ENCODE measurements at places on chromosomes 1 and 21.

DNA sequence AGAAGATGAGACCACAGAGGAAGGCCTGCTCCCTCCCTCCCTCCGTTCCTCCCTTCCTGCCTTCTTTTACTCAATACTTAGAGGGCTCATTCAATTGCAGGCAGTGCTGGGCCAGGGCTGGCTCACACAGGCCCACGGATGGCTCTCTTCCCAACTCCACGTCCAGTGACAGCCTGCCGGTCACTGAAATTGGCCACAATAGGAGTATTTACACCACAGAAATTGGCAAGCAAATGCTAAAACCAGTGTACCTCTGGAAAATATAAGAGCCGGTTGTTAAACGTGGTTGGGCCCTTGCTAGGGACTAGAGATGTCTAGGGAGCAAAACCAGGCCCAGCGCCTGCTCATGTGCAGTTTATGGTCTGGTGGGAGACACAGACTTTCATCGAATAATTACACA, 72.4 kb upstream of the TMEM51 start:
- DNase-seq: no peak

DNA sequence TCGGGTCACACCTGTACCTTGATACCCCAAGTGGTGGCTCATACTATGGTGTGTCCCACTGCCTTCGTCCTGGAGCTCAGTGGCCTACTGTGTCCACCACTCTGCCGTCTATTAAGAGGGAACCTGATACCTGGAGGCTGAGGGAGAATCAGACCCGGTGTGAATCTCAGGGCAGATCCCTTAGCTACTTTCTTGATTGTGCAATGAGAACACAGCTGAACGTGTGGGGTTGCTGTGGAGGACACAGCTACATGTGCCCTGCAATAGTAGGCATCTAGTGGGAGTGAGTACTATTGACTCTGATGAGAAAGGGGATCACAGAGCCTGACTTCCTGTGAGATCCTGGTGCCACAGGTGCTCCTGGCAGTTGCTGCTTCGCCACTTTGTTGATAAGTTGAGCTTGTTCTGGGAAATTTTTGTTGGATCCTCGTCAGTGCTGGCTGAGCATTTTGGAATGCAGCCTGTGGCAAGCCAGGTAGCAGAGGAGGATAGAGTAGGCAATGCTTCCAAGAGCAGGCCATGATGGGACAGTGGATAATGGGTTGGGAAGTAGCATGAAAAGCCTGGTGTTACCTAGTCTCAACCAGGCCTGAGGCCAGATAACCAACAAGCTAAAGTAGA, 28.2 kb upstream of the MPZL1 start:
- no peak for DNase-seq

DNA sequence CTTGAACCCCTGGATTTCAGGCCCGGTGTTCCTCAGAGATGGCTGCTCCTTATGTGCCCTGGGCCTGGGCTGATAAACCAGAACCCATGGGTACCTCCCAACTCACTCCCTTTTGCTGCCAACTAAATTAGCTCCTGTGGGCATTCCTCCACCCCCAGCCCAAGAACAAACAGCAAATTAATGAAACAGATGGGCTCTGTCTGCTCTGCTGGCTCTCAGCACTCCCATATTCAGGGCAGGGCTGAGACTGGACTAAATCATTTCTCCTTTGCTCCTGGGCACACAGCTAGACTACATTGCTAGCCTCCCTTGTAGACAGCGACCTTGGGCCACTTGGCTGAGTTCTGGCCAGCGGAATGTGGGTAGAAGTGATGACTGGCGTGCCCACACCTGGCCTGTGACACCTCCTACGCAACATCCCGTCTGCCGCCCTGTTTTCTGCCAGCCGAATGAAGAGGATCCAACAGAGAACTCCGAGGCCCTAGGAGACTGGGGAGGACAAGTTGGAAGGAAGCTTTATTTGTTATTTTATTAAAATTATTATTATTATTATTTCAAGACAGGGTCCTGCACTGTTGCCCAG, 101.9 kb upstream of the DISP3 start:
- DNase-seq: no peak

DNA sequence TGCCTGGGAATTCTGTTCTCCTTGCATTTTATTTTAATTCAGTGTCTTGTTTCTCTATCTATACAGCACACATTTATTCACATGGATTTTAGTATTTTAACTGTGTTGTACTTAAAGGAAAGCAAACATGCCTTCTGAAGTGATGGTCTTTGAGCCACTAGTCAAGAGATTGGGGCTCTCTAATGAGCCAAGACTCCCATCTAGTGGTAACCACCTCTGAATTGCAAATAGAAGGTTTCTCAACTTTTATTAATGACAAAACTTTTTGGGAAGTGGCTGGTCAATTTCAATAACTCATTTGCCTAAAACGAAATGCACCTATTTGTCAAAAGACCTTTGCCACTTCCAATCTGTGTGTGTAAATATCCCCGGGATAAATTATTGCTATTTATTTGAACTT, 199.6 kb downstream of the LTN1 start:
- DNase-seq: no peak

DNA sequence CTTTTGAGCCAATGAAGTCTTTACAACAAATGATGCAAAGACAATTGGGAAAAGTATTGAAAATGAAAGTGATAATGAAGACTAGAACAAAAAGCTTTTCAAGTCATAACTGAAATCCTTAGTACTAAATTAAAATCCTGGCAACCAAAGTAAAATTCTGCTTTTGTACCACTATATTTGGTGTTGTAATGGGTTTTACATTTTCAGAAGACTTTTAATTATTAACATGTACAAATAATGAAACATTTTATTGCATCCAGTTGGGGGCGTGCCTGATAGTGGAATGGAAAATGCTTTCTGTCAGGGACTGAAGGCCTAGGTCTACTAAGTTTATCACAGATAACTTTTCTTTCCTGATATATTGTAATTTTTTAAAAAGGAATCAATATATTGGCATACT, 89.4 kb downstream of the SDCCAG8 start:
- DNase-seq: peak; percentile 19

DNA sequence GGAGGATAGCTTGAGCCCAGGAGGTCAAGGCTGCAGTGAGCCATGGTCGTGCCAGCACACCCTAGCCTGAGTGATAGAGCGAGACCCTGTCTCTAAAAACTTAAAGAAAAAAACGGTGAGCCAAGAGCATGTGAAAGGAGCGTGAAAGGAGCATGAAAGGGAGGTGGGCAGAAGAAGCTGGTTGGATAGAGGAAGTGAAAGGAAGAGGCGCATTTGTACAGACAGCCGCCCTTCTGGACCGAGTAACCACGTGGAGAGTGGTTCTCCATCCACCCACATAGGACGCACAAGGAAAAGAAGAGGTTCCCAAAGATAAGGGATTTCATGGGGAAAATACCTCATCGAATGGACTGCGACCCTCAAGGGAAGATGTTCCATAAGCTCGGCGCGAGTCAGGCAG, 60.4 kb upstream of the IFNAR2 start:
- no peak for DNase-seq

GRCh38 chr1:221644145-221644448, 97.8 kb downstream of the DUSP10 start:
- DNase-seq: no peak

GRCh38 chr1:156123356-156124196, 9.1 kb downstream of the LMNA start:
- DNase-seq: peak; percentile 88

- no peak for DNase-seq
These were observed 56.1 kb upstream of the SH3GLB1 start for GRCh38 chr1:86648255-86648654.

DNA sequence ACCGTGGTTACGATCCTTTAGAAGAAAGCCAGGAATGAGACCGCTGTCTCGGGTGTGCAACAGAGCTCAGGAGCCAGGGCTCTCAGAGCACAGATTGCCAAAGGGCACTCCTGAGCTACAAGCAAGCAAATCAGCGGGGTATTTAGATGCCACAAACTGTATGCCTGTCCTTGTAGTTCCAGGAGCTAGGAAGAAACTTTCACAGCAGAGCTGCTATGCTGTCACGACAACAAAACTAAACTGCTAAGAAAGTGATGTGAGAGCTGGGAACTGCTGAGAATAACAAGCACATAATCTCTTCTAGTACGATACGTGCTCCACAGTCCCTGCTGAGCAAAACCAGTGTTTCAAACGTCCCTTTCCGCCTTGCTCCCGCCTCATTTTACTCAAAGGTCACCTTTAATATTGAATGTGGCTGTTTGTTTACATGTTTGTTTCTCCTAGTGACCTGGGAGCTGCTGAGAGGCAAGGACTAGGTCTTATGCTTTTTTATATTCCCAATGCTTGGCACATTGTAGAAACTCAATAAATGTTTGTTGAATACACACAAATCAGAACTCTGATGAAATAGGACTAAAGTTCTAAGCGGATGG, 14.7 kb downstream of the GREM2 start:
- no peak for DNase-seq

- no peak for DNase-seq
These were observed 8.7 kb upstream of the LIN28A start for GRCh38 chr1:26401891-26402290.

- DNase-seq: no peak
These were observed 258.1 kb downstream of the SDCCAG8 start for GRCh38 chr1:243513726-243514491.

- no peak for DNase-seq
These were observed 249.0 kb downstream of the PRDM2 start for GRCh38 chr1:13948888-13949391.

DNA sequence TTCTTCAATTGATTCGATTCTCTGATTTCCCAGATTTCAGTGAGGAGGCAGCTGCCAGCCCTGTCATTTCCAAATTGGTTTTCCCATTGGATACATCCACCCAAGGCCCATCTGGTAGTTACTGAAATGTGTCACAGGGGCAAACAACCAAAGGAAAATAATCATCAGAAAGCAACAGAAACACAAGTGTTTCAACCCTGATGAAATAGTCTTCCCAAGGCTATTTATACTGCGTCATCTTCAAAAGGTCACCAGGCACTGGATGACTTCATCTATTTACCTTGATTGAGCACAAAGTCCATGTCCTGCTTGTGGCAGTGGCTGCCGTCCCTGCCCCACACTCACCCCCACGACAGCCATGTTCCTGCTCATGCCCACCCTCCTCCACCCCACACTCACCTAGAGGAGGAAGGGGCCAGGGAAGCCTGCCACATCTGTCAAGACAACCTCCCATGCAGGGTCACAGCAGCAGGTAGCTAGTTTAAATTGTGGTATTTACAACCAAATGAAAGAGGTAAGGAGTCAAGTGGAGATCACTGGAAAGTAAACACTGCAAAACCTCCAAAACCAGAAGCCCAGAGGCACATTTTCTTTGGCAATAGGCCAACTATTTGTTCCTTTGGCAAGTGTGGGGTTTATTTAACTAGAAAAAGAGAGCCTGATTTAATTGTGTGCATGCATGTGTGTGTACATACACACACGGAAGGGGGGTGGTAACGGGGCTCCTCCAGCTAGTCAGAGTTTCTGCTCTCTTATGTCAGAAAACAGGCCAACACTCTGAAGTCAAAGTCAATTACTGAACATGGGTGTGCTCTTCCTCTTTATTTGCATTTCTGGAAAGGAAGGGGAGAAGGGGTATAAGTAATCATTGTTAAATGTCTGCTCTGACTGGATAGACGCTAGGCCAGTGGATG, 49.5 kb upstream of the RAB4A start:
- no peak for DNase-seq

GRCh38 chr1:24586970-24587820, 31.3 kb downstream of the NCMAP start:
- DNase-seq: peak; percentile 71

GRCh38 chr1:241654641-241655040, 2.6 kb downstream of the WDR64 start:
- no peak for DNase-seq

DNA sequence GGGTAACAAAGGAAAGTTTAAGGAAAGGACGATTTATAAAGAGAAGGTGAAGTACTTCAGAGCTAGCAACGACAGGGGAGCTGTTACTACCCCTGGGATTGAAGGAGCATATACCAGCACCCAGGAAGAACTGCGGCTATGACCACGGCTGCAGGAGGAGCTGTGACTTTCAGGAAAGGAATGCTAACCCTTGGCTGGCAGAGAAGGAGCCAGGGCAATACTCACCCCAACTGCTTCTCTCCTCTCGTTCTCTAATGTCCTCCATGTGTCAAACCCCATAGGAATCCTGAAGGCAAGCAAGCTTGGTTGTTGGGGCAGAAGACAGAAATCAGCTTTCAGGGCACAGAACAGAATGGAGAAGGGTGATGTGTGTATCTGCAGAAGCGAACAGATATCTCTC, 120.5 kb downstream of the TMEM53 start:
- no peak for DNase-seq

DNA sequence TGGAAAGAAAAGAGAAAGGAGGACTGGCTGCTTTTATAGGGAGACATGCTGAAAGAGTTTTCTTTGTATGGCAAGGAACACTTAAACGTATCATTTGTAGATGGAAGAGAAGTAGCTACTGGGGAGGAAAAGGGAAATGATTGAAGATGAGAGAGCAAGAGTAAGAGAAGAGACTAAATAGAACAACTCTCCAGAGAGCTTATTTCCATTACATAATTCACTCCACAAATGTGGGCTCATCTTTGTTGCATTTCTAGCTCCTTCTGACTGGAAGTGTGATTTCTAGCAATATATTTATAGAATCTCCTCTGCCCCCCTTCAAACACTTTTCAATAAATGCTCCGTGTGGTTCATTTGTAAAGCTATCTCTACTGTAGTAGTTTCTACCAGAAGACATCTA, 71.0 kb downstream of the ST6GALNAC5 start:
- no peak for DNase-seq

DNA sequence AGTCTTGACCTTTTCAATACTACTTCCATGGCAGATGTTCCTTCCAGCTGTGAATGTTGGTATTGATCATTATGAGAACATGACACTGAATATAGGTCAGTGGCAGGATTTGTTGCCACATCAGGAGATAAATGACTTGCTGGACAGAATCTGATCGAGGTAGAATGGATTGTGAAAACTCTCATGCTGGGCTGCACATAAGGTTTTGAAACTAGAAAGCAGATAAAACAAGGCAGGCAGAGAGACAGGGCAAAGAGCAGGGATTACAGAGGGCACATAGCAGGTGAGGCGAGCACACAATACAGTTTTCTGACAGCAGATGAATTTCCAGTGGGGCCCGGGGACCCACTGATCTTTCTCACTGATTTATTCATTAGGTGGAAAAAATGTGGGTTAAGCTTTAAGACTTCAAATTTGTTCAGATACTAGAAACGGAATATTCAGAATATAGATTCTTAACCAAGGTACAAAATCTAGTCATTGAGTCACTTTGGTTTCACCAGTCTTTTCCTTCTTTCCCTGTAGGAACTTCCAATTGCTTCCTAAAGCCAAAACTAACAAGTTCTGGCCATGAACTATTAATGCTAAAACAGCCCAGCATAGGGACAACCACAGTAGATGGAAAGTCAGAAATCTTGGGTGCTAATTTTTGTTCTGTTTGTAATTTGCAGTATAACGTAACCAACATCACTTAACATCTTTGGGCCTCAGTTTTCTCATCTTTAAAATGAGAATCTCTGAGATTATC, 296.0 kb upstream of the PTBP2 start:
- DNase-seq: no peak

- no peak for DNase-seq
These were observed 2.9 kb upstream of the INAVA start for GRCh38 chr1:200891774-200892157.

DNA sequence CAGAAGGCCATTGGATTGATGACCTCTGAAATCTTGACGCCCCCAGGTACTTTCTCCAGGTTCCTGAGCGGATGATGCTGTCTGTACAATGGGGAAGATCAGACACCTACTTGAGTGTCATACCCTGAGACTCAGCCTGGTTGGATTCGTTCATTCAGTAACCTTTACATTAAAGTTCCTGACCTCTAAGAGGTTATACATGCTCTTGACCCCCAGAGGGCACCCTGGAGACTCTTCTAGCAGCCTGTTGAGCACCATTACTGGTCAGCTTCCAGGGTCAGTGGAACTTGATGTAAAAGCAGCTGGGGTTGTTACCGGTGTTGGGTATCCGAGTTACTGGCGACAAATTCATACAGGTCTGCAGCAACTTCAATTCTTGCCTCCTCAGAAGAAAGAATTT, 114.3 kb upstream of the ZNF678 start:
- peak; percentile 53 for DNase-seq

All from activated naive CD4-positive, alpha-beta T cell treated with anti-CD3 and anti-CD28 coated beads for 36 hours (primary cell).